ENCODE measurements at places on chromosomes 16 and 17.

DNA sequence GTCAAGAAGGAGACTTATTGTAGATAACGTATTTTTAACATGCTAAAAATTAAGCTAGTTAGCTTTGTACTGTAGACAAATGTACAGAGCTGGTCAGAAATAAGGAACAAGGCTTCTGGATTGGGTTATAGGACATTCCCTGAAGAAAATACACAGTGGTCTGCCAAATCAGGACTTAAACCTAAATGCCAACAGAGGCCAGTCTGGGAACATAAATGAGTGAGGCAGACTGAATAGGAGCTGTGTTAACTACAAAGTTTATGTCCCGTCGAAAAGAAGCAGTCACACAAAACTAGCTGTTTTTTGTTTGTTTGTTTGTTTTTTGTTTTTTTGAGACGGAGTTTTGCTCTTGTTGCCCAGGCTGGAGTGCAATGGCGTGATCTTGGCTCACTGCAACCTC, 120.4 kb upstream of the C17orf78 start:
- no peak for DNase-seq

GRCh38 chr17:77086433-77087010, 54.2 kb upstream of the SEC14L1 start:
- peak; percentile 77 for DNase-seq

DNA sequence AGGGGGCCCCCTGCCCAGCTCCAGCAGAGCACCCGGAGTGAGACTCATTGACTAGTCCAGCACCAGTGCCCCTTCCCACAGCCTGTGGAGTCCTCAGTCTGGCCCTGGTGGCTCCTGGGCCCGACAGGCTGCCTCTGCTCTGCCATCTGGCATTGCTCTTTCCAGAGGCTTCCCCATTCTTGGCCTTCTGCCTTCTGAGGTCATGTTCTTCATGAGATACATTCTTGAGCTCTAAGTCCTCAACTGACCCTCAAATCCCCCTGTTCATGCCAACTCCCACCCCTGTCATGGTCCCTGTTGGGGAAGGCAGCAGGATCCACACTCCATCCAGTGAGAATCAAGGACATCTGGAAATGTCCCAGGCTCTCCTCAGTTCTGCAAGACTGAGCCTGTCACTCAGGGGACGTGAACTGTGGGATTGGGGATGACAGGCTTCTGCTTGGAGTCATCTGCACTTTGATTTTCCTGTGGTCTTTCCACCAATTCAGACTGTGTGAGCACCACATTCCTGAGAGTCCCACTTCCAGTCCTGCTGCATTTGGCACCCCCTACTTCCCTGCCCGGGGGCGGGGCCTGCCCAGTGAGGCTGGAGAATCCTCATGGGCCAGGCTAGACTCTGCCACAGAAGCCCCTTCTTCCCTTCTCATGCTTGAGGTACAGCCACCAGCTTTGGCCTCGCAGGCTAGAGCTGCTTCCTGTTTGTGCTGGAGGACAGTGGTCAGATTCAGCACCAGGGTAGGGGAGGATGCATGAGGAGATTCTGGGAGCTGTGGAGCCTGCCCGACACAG, 2.7 kb downstream of the TRPV2 start:
- no peak for DNase-seq

DNA sequence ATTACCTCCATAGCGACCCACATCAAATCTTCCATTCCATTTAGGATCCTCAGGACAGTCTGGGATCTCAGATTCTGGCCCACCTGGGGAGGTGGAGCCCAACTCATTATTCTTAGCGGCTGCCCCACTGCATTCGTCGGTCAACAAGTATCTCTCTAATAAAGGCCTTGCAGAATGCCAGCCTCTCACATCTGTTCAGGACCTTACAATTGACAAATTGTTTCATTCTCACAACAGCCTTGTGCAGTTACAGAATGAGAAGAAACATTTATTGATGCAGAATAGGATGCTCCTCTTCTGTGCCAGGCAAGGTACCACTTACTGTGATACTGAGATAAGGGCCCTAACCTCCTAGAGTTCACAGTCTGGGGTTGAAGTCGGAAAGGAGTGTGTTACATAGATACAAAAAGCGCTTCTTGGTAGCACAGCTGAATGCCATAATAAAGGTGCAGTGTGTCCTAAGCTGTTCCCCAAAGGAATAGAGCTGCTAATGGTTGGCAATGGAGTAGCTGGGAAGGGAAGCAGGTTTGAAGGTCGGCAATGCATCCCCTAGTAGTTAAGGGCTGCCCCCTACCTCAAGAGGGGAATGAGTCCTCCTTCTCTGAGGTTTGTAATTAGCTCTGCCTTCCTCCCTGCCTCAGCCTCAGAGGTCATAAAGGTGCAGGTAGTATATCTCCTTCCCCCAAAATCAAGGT, 2.3 kb upstream of the MPP2 start:
- no peak for DNase-seq

- peak; percentile 32 for DNase-seq
Measured at GRCh38 chr17:58200024-58200633, 7.6 kb downstream of the EPX start.

GRCh38 chr16:74759564-74759963, 15.1 kb downstream of the FA2H start:
- DNase-seq = no peak

DNA sequence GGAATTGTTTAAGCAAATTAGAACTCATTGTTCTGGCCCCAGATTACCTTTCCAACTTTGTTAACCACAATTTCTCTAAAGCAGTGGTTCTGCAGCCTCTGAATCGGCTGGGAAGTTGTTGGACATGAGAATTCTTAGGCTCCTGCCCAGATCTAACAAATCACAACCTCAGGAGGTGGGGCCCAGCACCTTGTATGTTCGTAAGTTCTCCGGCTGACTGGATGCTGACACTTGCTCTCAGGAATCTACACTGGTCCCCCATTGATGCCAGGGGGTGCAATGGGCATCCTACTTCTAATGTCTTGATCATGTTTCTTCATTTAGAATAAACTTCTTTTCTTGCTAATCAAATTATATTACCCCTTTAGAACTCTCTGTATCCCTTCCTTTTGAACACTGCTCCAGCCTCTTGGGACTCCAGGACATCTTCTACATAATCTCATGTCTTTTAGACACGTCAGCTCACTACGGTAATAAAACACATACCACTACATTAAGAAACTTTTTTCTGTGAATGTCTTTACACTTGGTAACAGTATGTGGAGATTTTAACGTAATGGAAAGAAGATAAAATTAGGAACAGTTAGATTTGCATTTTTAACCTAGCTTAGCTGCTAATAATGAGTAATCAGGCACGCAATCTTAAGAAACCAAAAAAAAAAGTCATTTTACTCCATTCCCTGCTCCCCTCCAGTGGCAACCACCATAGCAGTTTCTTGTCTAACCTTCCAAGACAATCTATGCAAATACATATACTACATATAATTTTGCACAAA, 143.2 kb downstream of the ITFG1 start:
- no peak for DNase-seq

GRCh38 chr16:87803385-87803784, 37.6 kb upstream of the KLHDC4 start:
- no peak for DNase-seq

DNA sequence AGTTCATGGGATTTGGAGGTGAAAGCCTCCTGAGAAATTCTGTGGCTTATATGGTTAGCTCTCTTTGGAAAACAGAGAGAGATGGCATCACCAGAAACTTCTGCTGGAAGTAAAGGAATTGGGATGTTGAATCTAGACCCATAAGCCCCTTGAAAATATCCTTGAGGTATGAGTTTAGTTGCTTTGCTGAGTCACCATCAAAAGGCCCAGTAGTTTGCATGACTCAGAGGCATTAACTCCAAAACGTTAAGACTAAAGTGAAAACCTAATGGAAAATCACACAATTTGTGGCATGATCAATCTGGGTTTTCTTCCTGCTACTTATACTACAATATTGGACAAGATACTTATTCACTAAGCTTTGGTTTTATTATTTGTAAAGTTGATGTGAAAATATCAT, 349.2 kb upstream of the SALL1 start:
- DNase-seq = no peak

GRCh38 chr17:74514632-74515334, 16.5 kb downstream of the CD300LB start:
- DNase-seq = no peak

DNA sequence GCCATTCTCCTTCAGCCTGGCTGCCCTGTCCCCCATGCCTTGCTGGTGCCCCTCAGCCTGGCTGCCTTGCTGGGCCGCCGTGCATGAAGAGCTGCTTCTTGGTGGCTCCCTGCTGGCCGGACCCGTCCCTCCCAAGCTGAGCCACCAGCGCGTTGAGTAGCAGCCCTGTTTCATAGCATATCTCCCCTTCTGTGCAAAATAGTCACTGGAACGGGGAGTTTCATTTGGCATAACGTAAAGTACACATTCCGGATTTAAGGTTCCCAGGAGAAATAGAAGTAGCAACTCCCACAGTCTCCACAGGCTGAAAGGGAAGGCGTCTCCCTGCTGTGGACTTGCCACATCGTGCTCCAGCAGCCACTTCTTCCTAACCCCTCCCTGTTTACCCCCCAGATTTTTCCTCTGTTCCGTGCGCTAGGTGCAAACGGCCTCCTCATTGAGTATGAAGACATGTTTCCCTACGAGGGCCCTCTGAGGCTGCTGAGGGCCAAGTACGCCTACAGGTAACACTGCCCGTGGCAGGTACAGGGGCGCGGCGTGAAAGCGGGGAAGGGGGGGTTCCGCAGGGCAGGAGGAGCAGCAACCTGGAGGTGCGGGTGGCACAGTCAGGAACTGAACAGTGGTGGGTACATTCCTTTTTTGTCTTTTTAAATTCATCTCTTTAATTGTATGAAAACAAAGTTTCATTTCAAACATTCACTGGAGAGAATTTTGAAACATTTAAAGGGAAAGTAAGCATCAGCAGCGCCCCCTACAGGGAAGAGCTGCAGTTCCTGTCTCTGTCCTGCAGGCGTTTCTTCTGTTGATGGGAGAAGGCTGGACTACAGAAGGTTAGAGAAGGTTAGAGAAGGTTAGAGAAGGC, 5.8 kb upstream of the OGFOD3 start:
- peak; percentile 30 for DNase-seq

GRCh38 chr16:3121851-3122467, 9.6 kb downstream of the ZNF205 start:
- DNase-seq = no peak

- DNase-seq = no peak
Measured at GRCh38 chr16:48373258-48374029, 11.8 kb downstream of the SIAH1 start.

DNA sequence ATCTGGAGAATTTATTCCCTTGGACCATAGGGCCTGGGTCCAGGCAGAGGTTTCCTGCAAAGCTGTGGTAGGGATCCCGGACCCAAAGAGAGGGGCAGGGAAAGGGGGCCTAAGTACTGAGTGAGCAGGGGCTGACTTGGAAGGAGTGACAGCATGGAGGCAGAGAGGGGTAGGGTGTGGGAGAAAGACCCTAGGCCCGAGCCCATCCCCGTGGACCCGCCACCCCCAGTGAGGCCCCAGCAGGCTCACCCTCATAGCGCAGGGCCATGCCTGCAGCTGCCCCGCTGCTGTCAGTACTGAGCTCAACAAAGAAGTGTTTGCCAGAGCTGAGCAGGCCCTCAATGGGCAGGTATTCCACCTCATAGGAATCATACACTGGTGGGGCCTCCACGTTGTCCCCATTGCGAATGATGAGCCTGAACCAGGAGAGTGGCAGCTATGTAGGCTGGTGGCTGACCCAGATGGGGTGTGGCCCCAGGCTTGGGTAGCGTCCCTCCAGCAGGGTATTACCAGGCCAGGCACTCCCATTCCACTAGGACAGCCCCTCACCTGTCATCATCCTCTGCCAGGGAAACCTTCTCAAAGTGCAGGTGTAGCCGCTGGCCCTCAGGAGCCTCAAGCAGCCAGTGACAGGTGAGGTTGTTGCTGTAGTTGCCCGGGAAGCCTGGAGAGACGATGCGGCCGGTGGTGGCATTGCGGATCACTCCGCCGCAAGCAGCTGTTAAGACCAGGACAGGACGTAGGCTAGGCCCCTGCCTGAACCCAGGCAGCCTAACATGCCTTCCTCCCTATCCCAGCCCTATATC, 9.1 kb upstream of the PHF12 start:
- DNase-seq = no peak

DNA sequence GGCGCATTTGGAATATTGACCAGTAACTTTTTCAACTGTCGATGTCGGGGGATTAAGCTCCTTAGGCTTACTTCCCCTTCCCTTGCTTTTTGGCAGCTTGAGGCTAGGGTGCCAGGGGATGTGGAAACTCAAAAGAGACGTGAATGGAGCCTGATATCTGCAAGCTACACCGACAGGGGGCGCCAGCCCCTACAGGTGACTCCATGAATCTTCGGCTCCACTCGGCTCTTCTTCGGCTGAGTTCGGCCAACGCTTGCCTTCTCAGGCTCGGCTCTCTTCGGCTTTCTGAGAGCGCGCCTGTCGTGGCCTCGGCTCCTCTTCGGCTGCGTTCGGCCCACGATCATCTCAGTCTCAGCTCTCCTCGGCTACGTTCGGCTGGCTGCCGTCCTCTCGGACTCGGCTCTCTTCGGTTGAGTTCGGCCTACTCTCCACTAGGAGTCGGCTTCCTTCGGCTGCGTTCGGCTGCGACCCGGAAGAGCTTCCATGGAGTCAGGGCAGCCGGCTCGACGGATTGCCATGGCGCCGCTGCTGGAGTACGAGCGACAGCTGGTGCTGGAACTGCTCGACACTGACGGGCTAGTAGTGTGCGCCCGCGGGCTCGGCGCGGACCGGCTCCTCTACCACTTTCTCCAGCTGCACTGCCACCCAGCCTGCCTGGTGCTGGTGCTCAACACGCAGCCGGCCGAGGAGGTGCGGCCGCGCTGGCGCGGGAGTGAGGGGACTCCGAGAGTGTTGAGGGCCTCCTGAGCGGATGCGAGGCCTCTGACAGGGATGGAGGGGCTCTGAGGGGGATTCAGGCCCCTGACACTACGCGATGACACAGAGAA, at the start of gene ERCC4:
Gene ERCC4, plus strand, starts transcription at position 472 of the 827 bp plus-strand sequence. Its CDS starts 12 bp downstream, at position 484.
- DNase-seq = peak; percentile 95

GRCh38 chr16:3256866-3257465, 533 bp upstream of the MEFV start:
- no peak for DNase-seq

DNA sequence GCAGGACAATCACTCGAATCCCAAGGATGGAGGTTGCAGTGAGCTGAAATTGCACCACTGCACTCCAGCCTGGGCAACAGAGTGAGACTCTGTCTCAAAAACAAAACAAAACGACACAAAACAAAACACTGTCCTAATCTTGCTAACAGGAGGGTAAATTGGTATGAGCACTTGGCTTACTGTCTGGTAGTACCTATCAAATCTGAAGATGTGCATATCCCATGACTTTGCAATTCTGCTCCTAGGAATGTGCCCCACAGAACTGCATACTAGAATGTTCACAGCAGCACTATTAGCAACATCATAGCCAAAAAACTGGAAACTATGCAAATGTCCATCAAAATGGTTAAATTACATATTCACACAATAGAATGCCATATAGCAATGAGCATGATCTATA, 15.7 kb downstream of the MTSS2 start:
- DNase-seq = no peak

GRCh38 chr17:1997289-1997926, 27.7 kb downstream of the RTN4RL1 start:
- no peak for DNase-seq

DNA sequence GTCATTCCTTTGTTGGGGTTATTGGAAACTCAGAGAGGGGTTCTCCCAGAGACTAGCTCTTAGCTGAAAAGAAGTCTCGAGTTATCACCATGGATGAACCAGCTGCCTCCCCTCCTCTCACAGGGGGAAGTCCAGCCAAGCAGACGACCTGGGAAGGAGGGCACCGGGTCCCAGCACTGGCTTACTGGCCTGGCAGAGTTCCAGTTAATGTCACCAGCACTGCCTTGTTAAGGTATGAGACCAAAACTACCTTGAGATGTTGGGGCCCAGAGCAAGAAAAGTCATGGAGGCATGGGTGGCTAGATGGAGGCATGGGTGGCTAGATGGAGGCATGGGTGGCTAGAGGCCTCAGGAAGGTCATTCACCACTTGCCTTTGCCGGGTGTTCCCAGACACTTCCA, 72.4 kb downstream of the WIPI1 start:
- DNase-seq = no peak

All from stimulated activated CD8-positive, alpha-beta memory T cell treated with anti-CD3 and anti-CD28 coated beads, Interleukin-15, amount 100 ng/mL, for 24 hours (primary cell).